ENCODE measurements at places on chromosomes 7 and 10. TPM values are rescaled to one million over a fixed set of nuclear protein-coding genes. Genes with fewer than 3 reads are reported as not detected.

Gene C10orf105
- total RNA-seq = 0.52 TPM

Gene TBXAS1
- 65.4 TPM for total RNA-seq

- no peak overlapping the region for H3K27ac ChIP-seq
- no peaks in the 10 kb centered on the region for H3K27me3 ChIP-seq
- no peak for DNase-seq
- H3K4me3 ChIP-seq = no peak overlapping the region
- H3K4me1 ChIP-seq = peaks cover 3% of the 10 kb centered on the region
Observed at GRCh38 chr7:24898691-24899090, 81.3 kb downstream of the OSBPL3 start.

GRCh38 chr10:117374506-117375359, 507 bp downstream of the PDZD8 start:
- no peaks in the 10 kb centered on the region for H3K27me3 ChIP-seq
- H3K27ac ChIP-seq = peak overlapping the region; percentile 87
- peaks cover 4% of the 10 kb centered on the region for H3K36me3 ChIP-seq
- H3K4me1 ChIP-seq = peaks cover 28% of the 10 kb centered on the region

DNA sequence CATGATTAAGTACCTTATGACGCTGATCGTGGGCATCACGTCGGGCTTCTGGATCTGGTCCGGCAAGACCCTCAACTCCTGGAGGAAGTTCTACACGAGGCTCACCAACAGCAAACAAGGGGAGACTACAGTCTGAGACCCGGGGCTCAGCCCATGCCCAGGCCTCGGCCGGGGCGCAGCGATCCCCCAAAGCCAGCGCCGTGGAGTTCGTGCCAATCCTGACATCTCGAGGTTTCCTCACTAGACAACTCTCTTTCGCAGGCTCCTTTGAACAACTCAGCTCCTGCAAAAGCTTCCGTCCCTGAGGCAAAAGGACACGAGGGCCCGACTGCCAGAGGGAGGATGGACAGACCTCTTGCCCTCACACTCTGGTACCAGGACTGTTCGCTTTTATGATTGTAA, 2.5 kb downstream of the FZD1 start:
- H3K4me3 ChIP-seq = peak overlapping the region; percentile 65
- H3K27me3 ChIP-seq = no peaks in the 10 kb centered on the region
- H3K27ac ChIP-seq = peak overlapping the region; percentile 38

Gene RELN
- 5.6 TPM for total RNA-seq
